Stomach (tissue), 19 donors: ENCODE measurements at places on chromosomes 11 and 22. TPM values are rescaled to one million over a fixed set of nuclear protein-coding genes. Genes with fewer than 3 reads are reported as not detected.
A peak's percentile ranks its signal among the peaks of the same experiment; 100 is the strongest.

PTPMT1 gene
- 80.6 TPM for total RNA-seq

DNA sequence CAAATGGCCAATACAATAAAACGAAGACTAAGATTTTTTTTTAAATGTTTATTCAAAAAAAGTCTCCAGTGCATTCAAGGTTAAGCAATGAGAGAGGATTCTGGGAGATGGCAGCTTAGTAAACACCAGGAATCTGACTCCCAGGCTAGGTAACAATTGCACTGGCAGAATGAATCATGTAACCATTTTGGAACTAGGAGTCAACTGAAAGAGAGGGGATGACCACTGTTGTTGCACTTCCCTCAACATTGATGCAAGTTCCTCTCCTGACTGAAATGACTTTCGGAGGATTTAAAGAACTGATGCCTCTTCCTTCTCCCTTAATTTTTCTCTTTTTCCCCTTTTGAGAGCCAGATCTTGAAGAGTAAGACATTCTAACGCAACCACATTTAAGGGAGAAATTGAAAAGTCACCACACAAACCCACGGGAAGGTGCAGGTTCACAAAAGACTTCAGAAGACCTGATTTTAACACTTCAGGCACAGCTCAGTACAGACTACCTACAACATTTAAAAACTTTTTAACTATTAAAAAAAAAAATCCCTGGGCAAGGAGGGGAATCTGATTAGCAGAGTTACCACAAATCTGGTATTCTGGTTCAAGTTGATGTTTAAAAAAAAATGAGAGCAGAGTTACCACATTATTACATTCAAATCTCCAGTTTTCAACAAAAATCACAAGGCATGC is 56.8 kb downstream of the FCHSD2 start:
- DNase-seq: peak; percentile 11

CCDC89 gene
- 10.4 TPM for total RNA-seq

DNA sequence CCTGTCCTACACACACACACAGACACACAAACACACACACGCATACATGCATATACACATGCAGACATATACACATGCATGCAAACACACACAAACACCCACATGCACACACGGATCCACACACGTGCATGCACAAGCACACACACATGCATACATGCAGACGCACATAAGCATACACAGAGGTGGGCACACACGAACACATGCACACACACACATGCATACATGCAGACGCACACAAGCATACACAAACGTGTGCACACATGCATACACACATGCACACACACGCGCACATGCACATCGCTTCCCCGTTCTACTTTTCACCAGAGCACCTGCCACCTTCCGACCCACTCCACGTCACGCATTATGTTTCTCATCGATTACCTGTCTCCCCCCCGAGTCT is 13.2 kb downstream of the PHF21B start:
- no peak for DNase-seq

DNA sequence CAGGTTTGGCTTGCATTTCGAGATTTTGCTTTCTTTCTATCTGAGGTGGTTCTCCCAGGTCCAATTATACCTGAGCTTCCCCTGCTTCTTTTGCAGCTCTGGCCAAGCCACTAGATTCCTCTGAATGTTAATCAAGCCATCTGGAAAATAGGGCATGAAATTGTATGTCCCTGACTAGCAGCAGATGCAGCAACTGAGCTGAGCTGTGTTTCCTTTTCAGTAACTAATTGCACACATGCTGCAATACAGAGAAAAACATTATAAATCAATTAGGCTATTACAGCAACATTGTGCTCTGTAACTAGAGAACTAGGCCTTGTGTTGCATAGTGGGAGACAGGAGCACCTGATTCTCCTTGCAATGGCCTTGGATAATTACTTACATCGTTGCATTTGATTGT is 408.3 kb downstream of the ETS1 start:
- no peak for DNase-seq

GRCh38 chr11:34239465-34240149 is 118.2 kb downstream of the ABTB2 start:
- no peak for DNase-seq

VSTM5 gene
- 0.89 TPM for total RNA-seq

- peak; percentile 20 for DNase-seq
Measured at GRCh38 chr11:27294654-27295053, 68.4 kb downstream of the CCDC34 start.
